ENCODE measurements at places on chromosomes 1 and 21.

- no peak for DNase-seq
Measured at GRCh38 chr1:79629414-79629813, 622.9 kb upstream of the ADGRL4 start.

DNA sequence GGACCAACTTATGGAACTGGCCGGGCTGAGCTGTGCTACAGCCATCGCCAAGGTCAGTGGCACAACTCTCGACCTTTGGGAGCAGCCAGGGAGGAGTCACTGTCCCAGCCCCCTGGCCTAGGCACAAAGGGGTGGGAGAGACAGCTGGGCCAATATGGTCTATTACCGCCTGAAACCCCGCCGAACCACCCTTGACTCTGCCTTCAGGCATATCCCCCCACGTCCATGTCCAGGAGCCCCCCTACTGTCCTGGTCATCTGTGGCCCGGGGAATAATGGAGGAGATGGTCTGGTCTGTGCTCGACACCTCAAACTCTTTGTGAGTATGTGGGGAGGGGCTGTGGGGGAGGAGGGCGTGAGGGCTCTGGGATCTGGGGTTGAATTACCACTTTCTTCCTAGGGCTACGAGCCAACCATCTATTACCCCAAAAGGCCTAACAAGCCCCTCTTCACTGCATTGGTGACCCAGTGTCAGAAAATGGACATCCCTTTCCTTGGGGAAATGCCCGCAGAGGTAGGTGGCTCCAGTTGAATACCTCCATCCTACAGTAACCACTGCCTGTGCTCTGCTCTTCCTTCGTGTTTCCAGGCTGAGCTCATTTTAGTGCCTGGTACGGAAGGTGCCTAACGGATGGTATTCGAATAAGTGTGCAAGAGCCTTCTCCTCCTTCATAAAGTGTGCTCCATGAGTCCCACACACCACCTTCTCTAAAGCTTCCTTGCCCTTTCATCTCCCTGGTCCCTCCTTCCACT, 758 bp downstream of the NAXE start:
- no peak for DNase-seq

DNA sequence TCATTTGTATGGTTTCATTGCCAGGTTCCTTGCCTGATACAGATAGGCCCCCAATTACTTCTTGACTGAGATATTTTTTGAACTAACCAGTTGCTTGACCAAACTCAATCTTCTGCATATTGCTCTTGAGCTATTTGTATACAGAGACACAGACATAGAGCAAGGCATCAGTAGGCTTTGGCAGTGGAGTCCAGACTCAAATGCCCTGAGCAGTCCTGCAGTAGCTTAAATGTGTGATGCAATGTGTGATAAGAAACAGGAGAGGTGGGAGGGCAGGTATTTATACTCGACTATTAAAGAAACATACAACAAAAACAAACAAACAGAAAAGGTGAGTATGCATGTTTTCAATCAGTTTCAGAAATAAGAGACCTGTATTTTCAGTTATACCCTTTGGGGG, 197.9 kb upstream of the DAB1 start:
- no peak for DNase-seq

- no peak for DNase-seq
Measured at GRCh38 chr1:200182701-200183100, 155.2 kb downstream of the NR5A2 start.

GRCh38 chr1:12201352-12202189, 28.3 kb upstream of the VPS13D start:
- no peak for DNase-seq

GRCh38 chr21:39736716-39737115, 8.3 kb upstream of the IGSF5 start:
- DNase-seq: no peak

DNA sequence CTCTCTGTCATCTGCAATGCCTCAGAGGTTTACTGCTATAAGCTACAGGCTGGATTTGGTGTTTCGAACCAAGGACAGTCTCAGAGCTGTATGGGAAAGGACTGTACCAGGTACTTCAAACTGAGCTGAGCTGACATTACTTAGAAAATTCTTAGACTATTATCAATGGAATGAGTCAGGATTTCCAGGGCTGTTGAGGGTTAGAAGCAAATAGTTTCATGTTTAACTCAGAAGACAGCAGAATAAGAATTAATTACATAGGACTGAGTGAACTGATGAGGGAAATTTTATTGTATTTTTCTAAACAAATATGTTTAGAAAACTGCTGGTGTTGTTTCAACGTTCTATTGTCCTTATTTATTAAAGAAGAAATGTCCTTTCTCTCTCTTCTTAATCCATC, 74.3 kb upstream of the CAPZB start:
- no peak for DNase-seq

GRCh38 chr1:40745176-40745575, 38.4 kb upstream of the KCNQ4 start:
- no peak for DNase-seq

GRCh38 chr1:2415337-2415736, 3.0 kb upstream of the PEX10 start:
- DNase-seq: no peak

GRCh38 chr1:15056515-15057285, 96.8 kb upstream of the TMEM51 start:
- no peak for DNase-seq
